Stimulated activated CD8-positive, alpha-beta memory T cell treated with anti-CD3 and anti-CD28 coated beads, Interleukin-12 subunit alpha, Interleukin-12 subunit beta, amount 100 ng/mL, for 4 hours (primary cell): ENCODE measurements at places on chromosomes 7 and 10.

DNA sequence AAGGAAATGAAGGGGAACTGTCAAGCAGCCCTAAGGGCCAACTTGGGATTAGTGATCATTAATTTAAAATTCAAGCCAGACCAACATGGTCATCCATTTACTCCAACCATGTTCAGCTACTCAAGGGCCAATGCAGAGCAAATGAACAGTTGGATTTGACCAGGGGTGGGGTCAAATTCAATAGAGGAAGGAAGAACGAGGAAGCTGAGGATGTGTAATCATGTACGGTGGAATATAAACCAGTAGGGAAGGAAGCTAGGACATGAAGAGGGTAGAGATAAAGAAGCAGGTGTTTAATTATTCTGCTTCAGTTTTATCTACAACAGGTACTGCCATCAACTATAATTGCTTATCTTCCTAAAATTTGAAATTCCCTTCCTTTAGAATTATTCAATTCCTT is 81.6 kb downstream of the HIBADH start:
- DNase-seq: no peak

DNA sequence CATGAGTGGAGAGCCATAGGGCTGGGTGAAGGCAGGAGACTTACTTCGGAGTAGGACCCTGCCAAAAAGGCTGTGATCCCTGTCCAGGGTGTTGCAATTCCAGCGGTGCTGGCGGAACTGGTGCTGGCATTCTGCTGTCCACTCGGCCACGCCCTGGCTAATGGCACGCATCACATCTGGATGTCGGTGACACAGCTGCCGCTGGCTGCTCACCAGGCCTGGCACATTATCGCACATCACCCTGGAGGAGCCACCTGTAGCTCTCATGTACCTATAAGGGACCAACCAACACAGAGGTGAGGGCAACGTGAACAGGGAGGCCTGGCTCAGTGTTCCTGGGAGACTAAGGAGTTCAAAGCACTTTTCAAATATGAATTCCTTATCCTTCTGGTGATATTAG is 2.3 kb downstream of the WNT2 start:
- DNase-seq: no peak

DNA sequence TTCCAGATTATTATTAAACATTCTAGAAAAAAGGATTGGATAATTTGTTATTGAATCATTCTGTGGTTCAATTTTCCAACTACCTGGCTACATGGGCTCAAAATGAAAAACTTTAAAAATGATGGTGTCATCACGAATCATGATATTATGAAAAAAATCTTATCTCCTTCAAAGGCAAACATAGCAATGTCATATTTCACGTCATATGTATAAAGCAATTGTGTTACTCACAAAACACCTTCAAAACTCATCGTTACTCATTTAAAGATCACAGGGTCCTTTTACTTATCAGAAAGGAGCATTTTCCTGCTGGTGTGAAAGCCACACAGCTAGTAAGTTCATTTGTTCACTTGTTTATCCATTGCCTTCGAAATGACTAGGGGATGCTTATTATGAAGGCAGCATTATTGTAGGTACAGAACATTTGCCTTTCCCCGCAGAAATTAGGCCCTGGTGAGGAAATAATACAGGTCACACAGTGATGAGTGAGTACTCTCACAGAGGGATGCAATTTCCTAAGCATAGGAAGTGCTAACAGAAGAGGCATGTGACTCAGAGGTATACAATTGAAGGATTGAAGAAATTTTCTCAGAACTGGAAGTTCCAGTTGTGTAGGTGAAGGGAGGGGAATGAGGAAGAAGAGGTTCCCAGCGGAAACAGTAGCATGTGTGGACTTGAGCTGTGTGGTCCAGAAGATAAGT is 478.7 kb downstream of the INHBA start:
- DNase-seq: no peak

GRCh38 chr7:122425731-122426130 is 121.2 kb upstream of the FEZF1 start:
- no peak for DNase-seq

DNA sequence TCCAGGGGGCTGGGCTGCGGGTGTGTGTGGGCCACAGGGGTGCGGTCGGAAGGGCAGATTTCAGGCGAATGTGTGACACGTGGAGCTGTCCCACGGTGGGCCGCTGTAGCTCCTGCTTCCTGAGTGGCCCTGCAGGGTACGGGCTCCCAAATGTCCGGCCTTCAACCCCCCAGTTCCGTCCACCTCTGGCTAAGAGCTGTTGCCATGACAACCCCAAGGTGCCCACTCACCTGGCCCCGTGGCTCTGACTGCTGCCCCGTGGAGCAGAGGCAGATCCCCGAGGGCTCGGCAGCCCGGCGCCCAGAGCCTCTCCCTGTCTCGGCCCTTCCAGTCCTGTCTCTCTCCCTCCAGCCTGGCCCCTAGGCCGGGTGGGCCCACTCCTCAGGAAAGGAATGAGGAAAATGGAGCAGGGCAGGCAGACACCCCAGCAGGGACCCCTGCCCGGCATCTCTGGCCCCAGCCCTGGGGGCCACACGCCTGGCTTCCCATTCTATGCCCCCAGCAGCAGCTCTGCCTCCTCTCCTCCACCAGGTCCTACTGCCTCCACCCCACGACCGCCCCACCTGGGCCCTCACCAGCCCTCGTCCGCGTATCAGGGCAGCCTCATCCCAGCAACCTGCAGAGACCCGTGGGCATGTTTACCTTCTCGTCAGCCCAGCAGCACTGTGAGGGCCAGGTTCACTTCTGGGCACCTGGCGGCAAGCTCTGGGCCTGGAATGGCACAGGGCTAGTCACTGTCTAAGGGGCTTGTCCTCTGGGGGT is 215.6 kb downstream of the ELFN1 start:
- DNase-seq: no peak

DNA sequence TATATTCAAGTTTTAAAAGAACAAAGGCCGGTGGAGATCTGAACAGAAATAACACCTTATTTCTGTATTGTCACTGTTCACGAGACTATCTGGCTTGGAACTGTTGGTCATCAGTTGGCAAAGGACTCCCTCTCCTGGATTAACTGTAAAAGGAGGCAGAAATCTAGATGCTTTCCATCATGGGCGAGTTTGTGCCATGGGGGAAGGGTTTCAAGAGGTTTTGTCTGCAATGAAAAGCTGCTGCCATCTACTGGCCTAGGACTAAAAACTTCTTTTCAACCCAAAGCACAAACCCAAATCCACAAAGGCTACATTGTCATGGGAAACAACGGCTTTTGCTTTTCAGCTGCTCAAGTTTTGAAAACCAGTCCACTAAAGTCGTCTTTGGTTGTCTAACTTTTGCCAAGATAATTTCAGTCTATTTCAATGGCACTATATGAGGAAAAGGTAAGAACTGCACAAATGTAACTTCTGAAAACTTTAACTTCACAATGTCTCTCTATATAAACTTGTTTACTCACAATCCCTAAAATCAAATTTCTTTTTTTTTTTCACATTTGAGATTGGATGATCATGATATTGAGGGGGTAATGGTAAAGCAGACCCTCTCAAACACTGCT is 196.8 kb downstream of the SKAP2 start:
- DNase-seq: no peak

GRCh38 chr10:118590334-118590733 is 5.1 kb downstream of the PRLHR start:
- no peak for DNase-seq

- DNase-seq: no peak
Observed at GRCh38 chr7:128075242-128076095, 44.2 kb upstream of the LRRC4 start.

GRCh38 chr10:66637273-66638036 is 288.4 kb upstream of the LRRTM3 start:
- no peak for DNase-seq

- DNase-seq: no peak
Observed at GRCh38 chr10:28199941-28200340, 102.9 kb downstream of the MPP7 start.

- DNase-seq: no peak
Observed at GRCh38 chr10:125060826-125061556, 99.4 kb downstream of the CTBP2 start.

- no peak for DNase-seq
Observed at GRCh38 chr10:60963441-60964256, 19.7 kb upstream of the RHOBTB1 start.

- DNase-seq: no peak
Observed at GRCh38 chr10:80460399-80461207, 6.5 kb downstream of the TSPAN14 start.

GRCh38 chr10:70374775-70375614 is 7.4 kb downstream of the LRRC20 start:
- DNase-seq: no peak

GRCh38 chr7:105830405-105831301 is 45.7 kb downstream of the ATXN7L1 start:
- no peak for DNase-seq

DNA sequence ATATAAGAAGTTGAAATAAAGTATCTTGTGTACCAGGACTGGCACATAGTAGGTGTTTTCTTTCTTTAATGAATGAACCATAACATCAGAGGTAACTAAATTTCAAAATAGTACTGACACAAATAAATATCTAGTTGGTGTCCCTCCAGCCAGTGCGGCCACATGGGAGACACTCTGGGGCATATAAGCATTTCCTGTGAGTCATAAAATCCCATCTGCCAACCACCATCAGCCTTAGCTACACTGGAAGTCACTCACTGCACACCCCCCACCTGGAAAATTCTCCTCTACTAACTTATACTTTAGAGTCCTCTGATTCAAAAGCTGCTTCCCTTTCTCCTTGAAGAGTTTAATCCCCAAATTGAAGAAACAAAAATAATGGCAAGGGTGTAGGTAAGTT is 32.5 kb downstream of the DYDC1 start:
- no peak for DNase-seq

DNA sequence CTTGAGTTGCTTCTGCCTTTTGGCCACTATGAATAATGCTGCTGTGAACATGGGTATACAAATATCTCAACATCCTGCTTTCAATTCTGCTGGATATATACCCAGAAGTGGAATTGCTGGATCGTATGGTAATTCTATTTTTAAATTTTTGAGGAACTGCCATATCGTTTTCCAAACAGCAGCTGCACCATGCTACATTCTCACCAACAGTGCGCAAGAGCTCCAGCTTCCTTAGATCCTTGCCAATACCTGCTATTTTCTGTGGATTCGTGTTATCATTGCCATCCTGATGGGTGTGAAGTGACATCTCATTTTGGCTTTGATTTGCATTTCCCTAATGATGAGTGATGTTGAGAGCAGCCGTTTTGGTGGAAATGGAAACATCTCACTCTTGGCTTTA is 26.7 kb downstream of the FRMD4A start:
- no peak for DNase-seq

DNA sequence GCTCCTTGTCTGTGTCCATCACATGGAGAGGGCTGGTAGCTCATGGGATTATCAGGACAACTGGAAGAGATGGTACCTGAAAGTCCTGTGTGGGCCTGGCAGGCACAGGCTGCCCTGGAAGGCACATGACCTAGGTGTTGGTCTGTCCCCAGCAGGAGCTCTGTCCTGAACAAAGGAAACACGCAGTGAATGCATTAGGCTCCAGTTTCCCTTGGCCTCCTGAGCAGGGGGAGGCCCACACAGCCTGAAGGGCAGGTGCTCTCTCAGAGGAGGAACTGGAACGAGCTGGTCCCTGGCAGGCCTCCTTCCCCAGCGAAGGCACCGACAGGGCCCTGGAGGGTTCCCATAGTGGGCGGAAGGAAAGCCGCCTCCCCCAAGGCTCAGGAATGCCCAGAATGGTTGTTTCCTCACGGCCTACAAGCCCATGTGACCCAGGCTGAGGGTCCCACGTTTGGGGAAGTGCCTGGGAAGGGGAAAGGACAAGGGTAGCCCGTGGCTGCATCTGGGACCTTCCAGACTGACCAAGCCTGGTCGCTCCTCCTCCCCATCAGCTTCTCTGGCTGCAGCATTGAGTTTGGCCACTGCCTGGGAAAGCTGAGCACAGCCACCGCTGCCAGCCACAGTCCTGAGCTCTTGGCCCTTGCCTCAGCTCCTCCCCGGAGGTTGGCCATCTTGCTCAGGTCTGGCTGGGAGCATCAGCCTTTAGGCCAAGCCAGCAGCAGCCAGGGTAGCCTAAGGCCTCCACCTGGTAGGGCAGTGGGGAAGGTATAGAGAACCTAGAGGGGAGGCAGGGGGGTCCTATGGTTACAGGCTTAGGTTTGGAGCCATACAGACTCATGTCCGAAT is 21.8 kb downstream of the CXCL12 start:
- no peak for DNase-seq

GRCh38 chr10:69438536-69439349 is 12.5 kb upstream of the TSPAN15 start:
- no peak for DNase-seq

GRCh38 chr7:96697822-96698221 is 11.8 kb downstream of the SEM1 start:
- no peak for DNase-seq

DNA sequence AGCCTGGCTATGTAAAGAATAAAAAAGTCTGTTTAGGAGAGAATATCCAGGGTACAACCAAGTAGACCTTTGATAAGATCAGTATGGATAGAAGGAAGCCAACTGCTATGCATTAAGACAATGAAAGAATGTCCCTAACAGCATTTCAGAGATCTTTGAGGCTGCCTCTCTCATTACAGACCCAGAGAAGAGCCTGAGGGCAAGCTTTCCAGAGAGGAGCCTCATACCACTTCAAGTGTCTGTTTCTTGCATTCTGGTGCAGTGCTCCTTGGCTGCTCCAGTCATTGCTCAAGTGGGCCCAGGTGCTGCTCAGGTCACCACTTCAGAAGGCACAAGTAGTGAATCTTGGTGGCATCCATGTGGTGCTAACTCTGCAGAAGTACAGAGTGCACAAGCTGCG is 514.0 kb downstream of the PLXDC2 start:
- no peak for DNase-seq

DNA sequence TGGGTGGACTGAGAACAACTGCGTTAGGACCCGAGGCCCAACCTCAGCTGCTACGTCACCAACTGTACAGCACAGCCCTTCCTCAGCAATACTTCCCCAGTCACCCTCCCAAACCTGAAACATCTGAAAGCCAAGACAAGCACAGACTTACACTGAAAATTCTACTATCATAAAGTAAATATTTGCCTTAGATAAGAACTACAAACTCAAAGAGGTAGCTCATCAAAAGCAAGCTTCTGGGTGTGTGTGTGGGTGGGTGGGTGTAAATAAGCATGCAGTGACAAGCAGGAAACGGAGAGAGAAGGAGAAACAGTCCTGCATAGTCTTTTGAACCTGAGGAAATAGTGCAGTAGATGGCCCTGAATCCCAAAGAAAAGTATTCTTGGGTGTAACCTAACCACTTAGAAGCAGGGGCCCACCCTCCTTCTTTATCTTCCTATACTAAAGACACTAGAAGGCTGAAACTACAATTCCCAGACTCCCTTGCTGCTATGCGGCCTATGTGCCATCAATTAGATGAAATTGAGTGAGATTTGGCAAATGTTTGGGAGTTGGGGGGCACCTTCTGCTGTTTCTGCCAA is 18.7 kb downstream of the SLC25A13 start:
- DNase-seq: no peak

DNA sequence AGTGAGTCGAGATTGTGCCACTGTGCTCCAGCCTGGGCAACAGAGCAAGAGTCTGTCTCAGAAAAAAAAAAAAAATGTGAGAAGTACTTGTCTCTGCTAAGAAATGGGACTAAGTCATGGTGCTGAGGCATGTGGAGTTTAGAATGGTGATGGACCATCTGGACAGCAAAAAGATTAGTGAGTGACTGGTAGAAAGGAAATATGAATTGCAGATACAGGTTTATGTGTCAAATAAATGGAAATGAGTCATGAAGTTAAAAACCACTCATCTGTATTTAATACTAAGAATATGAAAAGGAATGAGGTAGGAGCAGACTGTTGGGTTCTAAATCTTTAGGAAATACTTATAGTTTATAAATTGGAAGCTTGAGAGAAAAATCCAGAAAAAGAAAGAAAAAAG is 625.7 kb upstream of the ANKRD30A start:
- DNase-seq: no peak
